ENCODE measurements at places on chromosomes 3 and 15.

DNA sequence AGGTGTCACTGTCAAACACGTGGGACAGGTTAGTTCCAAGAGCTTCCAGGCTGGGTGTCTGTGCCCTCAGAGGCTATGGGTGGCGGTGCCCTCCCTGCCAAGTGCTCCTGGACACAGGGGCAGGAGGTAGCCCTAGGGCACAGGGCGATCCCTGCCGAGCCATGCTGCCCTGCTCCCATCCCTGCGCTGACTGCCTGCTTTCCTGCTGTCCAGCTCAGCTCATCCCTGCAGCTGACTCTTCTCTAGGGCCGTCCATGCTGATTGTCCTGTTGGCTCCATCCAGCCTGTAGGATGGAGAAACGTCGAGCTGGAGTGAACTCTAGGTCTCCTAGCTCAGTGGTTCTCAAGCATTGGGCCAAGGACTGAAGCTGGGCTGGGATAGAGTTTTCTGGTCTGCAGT, 3.7 kb downstream of the PDIA5 start:
- DNase-seq, result no peak

GRCh38 chr3:52147804-52148203, 6.4 kb downstream of the POC1A start:
- no peak for DNase-seq

DNA sequence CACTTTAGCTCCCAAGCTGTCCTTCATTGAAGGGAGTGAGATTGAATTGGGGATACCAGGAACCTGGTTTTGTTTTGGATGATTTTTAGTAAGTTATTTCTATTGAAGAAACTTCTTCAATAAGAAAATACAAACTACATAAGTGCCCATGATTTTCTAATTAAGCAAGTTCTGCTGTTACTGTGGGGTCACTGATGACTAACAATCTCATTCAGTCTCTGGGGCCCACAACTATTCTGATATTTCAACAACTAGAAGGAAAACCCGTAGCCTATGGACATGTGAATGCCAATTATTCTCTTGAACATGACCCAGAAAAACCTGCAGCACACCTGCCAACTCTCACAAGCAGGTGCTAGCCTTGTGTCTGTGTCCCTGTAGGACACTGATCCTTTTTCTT, 184.6 kb downstream of the DCLK3 start:
- DNase-seq, result no peak

DNA sequence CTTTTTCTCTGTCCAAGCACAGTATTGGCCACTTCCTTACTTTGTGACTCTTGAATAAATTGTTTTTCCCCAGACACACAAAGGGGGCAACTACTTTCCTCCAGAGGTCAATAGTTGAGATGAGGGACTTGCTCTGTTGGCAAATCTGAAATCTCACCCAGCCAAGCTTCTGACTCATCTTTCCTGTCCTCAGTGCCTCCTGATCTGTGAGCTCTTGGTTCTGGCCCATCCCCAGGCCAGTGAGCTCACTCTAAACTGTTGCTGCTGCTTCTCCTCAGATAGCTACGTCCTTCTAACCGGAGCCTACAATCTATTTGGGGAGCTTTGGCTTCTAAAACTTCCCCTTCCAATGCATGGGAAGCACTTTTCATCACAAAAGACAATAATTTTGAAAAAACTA, 50.0 kb upstream of the NMD3 start:
- DNase-seq, result no peak

DNA sequence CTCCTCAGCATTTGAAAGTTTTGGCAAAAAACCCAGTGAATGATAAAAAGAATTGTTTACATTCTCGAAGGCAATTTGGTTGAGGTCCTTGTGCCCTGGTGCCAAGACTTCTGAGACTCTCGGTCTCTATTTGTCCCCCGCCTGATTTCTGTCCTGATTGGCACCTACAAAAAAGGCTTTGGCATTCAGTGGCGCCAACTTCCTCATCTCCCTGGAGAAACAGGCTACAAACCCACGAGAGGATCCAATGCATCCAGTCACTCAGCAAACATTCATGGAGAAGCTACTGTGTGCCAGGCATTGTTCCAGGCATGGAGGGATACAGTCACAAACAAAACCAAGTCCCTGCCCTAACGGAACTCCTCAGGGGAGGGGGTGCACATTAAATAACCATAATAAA, 42.7 kb downstream of the HES1 start:
- no peak for DNase-seq

- DNase-seq, result no peak
Measured at GRCh38 chr3:37935756-37936666, 54.6 kb upstream of the VILL start.

DNA sequence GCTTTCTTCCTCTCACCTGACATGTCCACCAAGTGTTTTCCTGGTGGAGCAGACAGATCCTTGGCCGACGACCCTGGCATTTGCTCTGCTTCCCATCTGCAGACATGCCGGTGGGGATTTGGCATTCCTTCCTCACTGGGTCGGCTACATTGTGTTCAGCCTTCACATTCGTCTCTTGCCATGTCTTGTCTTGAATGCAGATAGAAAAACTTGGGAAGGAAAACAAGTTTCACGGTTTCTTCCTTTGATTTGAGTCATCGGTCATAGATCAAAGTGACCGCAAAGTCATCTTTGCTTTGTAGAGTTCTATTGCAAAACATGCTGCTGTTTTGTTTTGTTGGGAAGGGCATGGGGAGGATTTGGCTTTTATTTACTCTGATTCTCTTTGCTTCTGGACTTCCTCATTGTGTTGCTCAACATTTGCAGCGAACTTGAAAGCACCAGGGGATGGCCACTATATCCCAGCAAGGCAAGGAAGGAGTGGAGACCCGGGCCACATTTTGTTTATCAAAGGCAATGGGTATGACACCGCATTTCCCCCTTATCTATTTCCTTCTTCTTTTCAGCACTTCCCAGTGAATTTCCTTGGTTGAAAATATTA, 321.3 kb downstream of the CACNA2D3 start:
- no peak for DNase-seq

DNA sequence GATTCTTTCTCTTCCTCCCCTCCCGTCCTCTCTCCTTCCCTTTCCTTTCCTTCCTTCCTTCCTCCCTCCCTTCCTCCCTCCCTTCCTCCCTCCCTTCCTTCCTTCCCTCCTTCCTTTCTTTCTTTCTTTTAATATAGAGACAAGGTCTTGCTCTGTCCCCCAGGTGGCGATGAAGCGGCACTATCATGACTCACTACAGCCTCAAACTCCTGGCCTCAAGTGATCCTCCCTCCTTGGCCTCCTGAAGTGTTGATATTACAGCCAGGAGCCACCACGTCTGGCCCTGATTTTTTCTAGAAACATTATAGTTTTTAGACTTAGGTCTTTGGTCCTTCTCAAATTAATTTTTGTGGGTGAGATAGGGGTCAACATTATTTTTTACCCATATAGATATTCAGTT, 15.5 kb downstream of the GRM2 start:
- DNase-seq, result no peak

DNA sequence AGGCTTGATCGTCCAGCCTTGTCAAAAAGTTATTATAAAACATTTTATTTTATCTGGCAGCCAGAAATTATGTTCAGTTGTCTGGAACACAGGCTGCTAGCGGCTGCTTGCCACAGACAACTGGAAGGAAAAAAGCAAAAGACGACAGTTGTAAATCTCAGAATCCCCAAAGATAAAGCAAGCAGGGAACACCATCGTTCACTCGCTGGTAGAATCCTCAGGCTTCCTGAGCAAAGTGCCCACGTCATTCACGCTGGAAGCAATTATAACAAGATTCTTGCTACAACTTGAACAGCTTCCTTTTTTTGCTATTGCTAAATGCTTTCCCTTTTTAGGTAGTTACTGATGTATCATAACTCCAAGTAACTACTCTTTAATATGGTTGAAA, 33.6 kb downstream of the ADAMTS17 start:
- no peak for DNase-seq

DNA sequence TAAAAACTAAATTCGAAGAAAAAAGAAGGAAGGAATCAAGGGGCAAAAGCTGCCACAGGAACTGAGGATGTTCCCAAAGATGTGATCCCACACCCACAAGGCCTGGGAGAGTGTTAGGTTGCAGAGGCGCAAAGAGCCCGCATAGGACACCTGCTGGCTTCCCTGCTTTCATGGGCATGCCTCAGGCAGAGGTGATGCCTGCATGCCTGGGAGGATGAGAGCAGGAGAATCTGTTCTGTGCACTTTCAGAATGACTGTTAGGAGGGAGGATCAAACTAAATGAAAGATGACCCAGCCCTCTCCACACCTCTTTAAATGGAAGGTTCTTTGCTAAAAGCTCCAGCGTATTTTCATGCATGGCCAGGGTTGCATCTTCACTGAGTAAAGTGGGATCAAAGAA, 162.4 kb downstream of the PLCL2 start:
- no peak for DNase-seq

- no peak for DNase-seq
Measured at GRCh38 chr3:191169566-191169965, 29.5 kb upstream of the OSTN start.

- DNase-seq, result no peak
Measured at GRCh38 chr3:49700453-49701128, 11.2 kb downstream of the RNF123 start.

- no peak for DNase-seq
Measured at GRCh38 chr15:93072411-93073394, 16.3 kb downstream of the RGMA start.

DNA sequence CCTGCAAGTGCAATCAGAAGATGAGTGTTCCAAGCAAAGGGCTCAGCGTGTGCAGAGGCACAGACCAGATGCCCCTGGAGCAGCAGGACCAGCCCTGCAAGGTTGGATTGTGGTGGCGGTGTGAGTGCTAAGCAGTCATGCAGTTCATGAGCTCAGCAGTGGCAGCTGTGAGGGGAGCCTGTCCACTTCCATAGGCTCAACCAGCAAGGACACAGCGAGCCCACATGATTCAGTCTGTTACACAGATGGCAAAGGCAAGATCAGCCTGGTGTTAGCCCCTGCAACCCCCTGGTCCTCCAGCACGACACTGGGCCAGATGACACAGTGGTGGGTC, 95.9 kb upstream of the PRR23E start:
- no peak for DNase-seq

DNA sequence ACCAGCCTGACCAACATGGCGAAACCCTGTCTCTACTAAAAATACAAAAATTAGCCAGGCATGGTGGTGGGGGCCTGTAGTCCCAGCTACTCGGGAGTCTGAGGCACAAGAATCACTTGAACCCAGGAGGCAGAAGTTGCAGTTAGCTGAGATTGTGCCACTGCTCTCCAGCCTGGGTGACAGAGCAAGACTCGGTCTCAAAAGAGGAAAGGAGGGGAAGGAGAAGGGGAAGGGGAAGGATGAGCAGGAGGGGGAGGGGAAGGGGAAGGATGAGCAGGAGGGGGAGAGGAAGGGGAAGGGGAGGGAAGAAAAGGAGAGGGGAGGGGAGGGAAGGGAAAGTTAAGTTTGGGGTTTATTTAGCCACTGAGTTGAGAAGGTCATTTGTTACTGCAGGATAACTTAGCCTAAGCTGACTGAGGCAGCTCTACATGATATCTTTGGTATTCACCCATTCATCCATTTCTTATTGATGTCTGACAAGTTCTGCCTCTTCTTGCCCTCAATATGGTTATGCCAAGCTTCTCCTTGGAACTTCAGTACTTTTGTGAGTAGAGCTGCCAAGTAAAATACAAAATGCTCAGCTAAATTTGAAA, 15.9 kb upstream of the ABHD2 start:
- no peak for DNase-seq

Data from stimulated activated CD8-positive, alpha-beta memory T cell treated with anti-CD3 and anti-CD28 coated beads, Interleukin-4, amount 100 ng/mL, for 4 hours (primary cell).